Myocyte (in vitro differentiated cells): ENCODE measurements at places on chromosomes 5 and 9.

DNA sequence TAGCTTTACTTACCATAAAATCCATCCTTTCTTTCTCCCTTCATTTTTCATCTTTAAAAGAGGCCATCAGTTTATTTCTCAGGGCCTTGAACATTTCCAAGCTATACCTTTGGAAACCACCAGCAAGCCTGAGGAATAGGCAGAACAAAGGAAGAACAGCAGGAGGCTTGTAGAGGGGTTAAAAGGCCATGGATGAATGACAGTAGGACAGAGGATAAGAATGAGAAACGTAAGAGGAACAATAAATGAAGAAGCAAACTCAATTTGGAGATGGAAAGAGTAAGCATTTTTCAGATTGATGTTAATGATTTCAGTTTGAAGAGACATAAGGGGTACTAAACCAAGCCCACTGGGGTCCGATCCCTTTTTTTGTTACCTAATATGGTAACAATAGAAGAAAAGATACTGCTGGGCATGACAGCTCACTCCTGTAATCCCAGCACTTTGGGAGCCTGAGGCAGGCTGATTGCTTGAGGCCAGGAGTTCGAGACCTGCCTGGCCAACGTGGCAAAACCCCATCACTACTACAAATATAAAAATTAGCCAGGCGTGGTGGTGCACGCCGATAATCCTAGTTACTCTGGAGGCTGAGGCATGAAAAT lies 106.6 kb upstream of the NMUR2 start:
- DNase-seq, result no peak

DNA sequence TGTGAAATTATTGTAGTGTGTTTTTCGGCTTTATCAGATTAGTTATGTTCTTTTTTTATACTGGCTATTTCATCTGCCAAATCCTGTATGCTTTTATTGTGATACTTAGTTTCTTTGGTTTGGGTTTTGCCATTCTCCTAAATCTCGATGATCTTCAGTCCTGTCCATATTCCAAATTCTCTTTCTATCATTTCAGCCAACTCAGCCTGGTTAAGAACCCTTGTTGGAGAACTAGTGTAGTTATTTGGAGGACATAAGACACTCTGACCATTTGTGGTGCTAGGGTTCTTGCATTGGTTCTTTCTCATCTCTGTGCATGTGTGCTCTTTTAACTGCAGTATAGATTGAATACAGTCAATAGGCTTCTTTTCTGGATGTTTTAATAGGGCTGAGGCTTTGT lies 187.0 kb upstream of the CCNH start:
- no peak for DNase-seq

GRCh38 chr5:105218018-105218417 lies 1655.4 kb upstream of the NUDT12 start:
- no peak for DNase-seq

- peak; percentile 10 for DNase-seq
Measured at GRCh38 chr5:16852251-16853005, 83.7 kb downstream of the MYO10 start.

DNA sequence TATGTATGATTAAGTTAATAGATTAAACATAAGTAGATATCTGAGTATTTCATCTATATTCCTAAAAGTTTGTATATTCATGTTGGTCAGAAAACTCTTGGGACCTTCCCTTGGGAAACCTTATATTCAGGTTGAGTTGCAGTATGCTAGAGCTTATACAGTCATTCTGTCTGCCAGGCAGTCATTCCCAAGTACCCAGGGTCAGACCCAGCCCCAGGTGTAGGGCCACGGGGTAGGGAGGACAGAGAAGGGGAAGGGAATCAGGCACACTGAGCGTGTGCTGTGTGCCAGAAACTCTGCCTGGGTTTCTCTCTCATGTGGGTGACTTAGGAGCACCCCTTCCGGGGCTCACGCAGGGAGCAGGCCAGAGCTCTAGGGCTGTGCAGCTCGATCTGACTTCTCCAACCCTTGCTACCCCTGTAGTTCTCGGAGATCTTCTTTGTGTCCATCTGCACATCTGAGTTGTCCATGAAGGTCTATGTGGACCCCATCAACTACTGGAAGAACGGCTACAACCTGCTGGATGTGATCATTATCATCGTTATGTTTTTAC lies 28.2 kb downstream of the CATSPER3 start:
- DNase-seq, result no peak

DNA sequence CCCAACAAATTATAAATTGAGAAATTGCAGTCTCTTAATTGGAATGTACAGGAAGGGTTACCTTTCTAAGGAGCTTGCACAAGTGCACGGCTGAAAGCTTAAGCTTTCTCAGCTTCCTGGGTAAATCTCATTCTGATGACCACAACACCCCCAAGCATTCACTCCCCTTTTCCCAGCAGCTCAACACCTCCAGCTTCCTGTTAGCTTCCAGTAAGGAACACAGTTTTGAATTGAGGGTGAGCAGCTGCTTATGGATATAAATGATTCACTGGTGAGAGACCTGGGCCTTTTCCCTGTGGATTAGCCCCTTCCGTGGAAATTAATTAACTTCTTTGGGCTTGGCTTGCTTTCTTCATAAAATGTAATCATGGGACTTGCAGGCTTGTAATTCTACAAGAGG lies 101.2 kb downstream of the SLC28A3 start:
- peak; percentile 27 for DNase-seq

- DNase-seq, result no peak
Measured at GRCh38 chr9:128898382-128898781, 16.4 kb downstream of the LRRC8A start.

DNA sequence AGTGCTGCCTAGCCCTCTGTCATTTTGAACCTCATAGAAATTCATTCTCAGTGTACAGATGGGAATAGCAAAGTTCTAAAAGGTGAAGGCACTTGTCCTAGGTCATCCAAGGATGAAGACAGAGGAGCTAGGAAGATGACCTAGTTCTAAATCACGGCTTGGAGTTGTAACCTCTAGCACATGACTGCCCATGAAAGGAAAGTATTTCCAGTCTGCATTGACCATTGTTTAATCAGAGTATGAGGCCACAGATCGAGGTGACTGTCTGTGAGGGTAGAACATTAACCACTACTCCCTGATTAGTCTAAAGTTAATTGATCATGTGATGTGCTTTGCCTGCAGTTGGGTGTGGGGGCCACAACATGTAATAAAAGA lies 674 bp upstream of the TNFSF15 start:
- no peak for DNase-seq

DNA sequence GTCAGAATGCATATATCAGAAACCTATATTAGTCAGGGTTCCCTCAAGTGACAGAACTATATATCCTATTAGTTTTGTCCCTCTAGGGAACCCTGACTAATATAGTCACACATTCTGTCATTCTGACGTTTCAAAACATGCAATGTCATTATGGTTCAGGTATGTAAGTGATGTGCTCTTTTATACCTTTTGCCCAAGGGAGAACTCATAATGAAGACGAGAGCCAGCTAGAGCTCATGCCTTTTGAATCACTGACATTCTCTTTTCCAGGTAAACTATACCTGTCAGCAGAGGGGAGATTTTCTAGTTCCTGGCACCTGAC lies 576.7 kb downstream of the LRRC70 start:
- no peak for DNase-seq

- peak; percentile 27 for DNase-seq
Measured at GRCh38 chr5:97266576-97266975, 83.5 kb upstream of the RIOK2 start.

DNA sequence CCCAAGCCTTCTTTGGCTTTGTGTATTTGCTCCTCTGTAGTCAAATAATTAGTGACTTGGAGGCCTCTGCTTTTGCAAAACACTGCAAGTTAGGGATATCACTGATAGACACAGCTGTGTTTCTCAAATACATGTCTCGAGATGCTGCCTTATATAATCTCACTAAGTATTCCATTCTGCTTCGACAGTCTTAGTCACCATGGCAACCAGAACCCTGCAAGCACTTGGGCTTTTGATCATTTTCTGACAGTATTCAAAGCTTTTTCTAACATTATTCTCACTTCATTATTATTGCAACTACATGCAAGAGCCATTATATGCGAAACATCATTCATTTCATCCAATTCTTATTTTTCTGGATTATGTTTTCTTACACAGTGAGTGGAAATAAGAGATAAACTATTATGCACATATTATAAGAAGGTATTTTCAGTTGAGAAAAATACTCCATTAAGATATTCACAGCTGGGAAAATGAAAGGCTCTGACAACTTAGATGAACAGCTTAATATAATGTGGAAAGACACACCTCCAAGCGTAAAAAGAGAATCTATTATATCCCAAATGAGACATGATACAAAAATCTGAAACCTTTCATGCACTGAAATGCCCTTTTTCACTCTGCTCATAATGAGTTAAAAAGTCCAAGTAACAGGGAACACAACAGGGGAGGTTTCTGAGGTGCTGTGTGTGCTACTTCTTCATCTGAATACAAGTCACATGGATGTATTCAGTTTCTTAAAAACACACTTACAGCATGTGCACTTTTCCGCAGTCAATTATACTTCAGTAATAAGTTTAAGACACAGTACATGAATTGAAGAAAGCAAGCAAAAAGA lies 93.9 kb downstream of the SCAI start:
- DNase-seq, result no peak

- peak; percentile 56 for DNase-seq
Measured at GRCh38 chr5:93580063-93580926, 724 bp downstream of the NR2F1-AS1 start.

GRCh38 chr5:154238776-154239481 lies 48.4 kb downstream of the GALNT10 start:
- no peak for DNase-seq

DNA sequence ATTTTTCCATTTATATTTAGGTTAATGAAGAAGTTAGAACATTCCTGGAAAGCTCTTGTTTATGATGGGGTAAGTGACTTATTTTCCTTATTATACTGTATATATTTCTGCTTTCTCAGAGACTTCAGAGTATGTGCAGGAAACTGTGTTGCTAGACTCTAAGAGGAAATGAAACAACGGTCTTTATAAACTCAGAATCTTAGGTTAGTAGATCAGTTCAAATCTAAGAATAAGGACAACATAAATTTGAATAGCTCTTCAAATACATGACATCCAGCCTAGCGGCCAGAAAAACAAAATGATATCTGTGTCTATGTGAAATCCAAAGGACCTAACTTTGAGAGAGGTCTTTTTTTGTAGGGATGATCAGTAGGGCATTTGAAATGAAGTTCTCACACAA lies 94.3 kb downstream of the PRKACG start:
- DNase-seq, result no peak

GRCh38 chr9:119601632-119602031 lies 232.4 kb upstream of the BRINP1 start:
- no peak for DNase-seq

GRCh38 chr5:5195128-5195918 lies 55.2 kb downstream of the ADAMTS16 start:
- DNase-seq, result no peak

GRCh38 chr5:11905206-11905605 lies 960 bp upstream of the CTNND2 start:
- DNase-seq, result no peak

DNA sequence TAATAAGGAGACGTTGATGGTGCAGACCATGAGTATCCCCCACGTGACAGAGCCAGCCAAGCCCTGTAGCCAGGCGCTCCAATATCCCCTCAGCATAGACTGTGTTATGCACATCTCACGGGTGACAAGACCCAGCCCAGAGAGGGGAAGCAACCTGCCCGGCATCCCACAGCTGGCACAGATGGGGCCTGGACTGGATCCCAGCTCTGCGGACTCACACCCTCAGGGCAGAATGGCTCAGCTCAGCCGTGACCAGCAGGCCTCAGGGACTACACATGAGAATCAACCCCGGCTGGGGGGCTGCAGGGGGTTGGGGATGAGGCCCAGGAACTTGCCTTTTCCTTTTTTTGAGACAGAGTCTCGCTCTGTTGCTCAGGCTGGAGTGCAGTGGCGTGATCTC lies 11.7 kb downstream of the FIBCD1 start:
- DNase-seq, result no peak

GRCh38 chr9:90783552-90783951 lies 18.1 kb upstream of the SYK start:
- no peak for DNase-seq

GRCh38 chr5:98573834-98574320 lies 199.6 kb upstream of the RGMB start:
- DNase-seq, result no peak

GRCh38 chr5:168417731-168418429 lies 68.4 kb upstream of the RARS1 start:
- DNase-seq, result peak; percentile 89

DNA sequence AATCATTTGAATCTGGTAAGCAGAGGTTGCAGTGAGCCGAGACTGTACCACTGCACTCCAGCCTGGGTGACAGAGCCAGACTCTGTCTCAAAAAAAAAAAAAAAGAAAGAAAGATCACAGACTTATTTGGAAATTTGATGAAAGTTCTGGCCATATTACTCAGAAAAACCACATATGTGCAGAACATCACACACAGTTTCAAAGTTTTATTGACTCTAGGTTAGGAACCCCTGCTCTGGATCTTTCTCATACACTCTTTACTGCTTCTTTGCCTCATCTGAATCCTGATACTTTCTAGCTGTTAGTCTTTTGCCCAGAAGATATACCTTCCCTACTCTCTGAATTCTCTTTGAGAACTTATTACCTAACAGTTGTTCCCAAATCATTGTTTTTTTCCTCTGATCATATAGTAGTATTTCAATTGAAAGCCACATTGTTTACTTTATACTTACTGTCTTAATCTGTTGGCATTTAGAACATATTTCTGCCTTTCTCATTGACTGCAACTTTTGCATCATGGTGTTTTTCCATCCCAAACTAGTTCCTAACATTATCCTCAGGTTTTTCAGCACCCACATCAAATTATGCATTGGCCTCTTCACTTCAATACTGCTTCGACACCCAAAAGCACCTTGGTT lies 68.7 kb downstream of the LNPEP start:
- DNase-seq, result no peak

GRCh38 chr9:76818271-76818670 lies 54.0 kb downstream of the PCA3 start:
- peak; percentile 93 for DNase-seq

DNA sequence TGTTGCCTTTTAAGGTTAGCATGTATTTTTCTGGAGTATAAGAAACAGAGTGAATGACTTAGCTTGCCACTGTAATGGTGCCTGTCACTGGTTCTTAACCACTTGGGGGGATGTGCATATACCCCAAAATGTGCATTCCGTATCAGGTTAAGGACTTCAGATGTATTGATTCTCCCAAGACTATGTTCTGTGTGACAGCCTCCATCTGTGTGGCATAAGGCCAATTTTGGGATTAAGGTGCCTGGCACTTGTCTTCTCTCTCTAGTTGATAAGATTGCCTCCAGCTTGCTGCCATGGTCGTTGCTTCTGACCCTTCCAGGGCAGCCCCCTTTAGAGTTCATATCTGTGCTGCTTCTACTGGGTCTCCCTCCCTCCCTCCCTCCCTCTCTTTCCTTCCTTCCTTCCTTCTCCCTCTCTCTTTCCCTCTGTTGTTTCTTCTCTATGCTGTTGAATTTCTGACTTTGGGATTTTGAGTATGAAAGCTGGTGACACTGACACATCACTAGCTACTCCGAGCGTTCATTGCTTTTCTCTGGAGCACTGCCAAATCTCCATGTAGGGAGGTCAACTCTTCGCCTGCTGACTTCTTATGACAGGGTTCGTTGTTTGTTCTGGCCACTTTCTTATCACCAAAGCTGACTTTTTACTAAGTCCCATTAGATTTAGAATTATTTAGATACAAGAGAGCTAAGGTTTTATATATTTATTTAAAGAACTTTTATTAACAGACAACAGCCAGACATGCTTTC lies 31.0 kb downstream of the TNFAIP8 start:
- no peak for DNase-seq
